Effector CD8-positive, alpha-beta T cell (primary cell): ENCODE measurements at places on chromosomes 7 and 10.

GRCh38 chr10:88944813-88945212 lies 7.8 kb downstream of the ACTA2 start:
- DNase-seq: no peak

DNA sequence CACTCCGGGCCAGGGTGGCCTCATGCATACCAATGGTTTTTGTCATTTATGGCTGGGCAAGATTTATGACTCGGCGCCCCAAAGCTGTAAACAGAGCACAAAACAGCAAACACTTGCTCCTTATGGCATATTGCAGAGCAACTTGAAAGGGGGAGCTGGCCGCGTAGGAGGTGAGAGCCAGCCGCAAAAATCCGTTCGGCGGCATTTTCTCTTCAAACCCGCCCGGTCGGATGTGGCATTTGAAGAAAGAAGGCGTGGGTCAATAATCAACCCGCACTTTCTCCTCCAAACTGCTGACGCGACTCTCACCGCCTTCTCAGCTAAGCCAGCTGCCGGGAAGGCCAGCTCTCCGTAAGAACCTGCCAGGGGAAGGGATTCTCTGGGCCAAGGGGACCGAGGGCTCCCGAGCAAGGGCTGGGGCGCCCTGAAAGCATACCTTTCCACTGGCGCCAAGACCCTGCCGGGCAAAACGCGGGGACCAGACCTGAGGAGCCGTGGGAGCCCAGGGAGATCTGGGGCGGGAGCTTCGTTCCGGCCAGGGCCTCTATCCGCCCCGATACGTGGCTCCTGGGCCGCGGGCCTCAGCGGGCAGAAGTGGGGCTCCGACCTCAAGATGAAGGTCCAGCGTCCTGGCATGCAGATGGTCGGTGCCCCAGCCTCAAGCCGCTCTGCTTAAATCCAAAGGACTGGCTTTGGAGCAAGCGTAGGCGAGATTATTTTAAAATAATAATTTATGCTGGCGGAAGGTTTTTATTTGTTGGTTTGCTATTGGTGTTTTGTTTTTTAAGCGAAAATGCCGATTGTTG lies 12.9 kb upstream of the HOXA2 start:
- no peak for DNase-seq

GRCh38 chr10:72088889-72089575 lies 681 bp upstream of the SPOCK2 start:
- peak; percentile 54 for DNase-seq

DNA sequence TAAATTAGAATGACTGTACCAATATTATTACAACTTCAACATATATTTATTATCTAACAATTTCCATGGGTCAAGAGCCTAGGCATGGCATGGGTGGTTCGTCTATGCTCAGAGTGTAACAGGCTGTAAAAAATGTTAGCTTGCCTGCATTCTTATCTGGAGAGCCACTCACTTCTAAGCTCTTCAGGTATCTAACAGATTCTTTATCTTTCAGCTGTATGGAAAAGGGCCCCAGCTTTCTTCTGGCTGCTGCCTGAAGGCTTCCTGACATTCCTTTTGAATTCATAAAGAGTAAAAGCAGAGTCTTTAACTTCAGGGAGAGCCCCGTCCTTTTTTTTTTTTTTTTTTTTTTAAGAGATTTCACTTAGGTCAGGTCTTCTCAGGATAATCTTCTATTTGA lies 648.8 kb downstream of the NXPH1 start:
- no peak for DNase-seq

GRCh38 chr10:104844073-104844472 lies 203.0 kb downstream of the SORCS3 start:
- no peak for DNase-seq

DNA sequence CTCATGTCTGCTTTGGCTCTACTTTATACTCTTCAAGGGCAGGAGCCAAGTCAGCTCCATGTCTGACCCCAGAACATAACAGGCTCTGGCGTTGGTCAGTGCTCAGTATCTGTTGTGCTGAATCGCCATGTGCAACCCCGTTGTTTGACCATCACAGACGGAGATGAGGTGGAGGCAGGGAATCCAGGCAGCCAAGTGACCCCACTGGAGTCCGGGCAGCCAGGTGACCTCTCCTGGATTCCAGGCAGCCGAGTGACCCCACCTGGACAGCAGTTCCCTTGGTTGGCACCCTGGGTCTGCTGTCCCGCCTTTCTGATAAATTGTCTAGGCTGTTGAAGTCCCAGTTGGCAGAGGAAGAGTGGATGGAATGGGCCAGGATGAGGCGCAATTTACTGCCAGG lies 232.2 kb downstream of the TCERG1L start:
- no peak for DNase-seq

GRCh38 chr10:51659344-51659743 lies 40.1 kb downstream of the CSTF2T start:
- DNase-seq: no peak

- no peak for DNase-seq
Measured at GRCh38 chr7:24978843-24979469, 1.0 kb downstream of the OSBPL3 start.

GRCh38 chr7:151776876-151777494 lies 99.9 kb downstream of the PRKAG2 start:
- no peak for DNase-seq

DNA sequence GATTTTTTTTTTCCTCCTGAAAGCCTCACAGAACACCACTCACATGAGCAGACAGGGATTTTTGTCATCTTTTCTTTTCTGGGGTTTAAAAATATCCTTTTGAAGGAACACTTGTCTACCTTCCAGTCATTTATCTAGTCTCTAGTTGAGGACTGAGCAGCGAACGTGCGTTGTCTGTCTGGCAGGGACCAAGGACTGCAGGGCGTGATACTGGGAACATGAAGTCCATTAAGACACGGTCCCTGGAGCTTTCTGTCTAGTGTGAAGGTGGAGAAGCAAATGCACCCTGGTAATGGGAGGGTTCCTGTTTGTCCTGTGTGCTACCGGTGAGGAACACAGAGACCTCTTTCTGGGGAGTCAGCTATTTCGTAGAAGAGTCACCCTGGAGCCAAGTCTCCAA lies 207.4 kb downstream of the TMEM178B start:
- no peak for DNase-seq

GRCh38 chr10:132021504-132022143 lies 39.9 kb upstream of the BNIP3 start:
- DNase-seq: no peak

GRCh38 chr10:19325581-19325980 lies 277.0 kb downstream of the MALRD1 start:
- DNase-seq: no peak

DNA sequence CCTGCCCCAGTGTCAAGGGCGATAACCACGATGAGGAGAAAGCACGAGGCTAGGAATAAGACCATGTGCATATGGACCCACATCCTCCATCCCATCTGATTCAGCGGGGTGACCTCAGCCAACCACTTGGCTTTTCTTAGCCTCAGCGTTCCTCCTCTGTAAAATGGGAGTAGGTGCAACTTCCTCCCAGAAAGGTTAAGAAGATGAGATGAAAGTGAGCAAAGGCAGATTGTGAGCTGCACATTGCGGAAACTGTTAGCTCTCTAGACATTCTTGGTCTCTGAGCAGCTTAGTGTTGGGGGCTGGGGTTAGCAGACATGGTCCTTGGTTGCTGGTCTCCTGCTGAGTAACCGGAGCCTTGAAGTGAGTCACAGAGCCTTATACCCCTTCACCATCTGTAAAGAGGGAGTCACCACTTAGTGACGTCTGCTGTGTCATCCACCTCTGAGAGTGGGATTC lies 497.3 kb upstream of the GALNT17 start:
- DNase-seq: no peak

GRCh38 chr7:19116121-19117090 lies 1.0 kb downstream of the TWIST1 start:
- DNase-seq: no peak

GRCh38 chr10:62852961-62853702 lies 37.0 kb upstream of the EGR2 start:
- no peak for DNase-seq

- no peak for DNase-seq
Measured at GRCh38 chr7:56291-56913, 136.0 kb upstream of the FAM20C start.

DNA sequence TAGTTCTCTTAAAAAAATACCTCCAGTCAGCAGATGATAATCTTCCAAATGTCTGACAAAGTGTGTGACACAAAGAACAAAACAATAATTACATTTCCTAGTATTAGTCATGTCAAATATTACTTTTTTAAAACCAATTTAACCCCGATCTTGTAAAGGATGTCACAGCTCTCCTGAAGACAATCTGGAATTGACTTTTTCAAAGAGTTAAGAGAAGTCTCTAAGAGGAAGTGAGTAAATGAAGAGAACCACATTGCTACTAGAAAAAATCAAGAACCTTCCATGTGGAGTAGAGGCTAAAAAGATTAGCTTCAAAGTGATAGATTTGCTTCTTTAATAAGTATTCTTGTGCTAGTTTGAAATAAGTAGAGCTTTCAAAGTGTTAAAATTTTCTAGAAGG lies 218.2 kb upstream of the IMMP2L start:
- no peak for DNase-seq

- DNase-seq: no peak
Measured at GRCh38 chr7:104207348-104207730, 474 bp downstream of the ORC5 start.

DNA sequence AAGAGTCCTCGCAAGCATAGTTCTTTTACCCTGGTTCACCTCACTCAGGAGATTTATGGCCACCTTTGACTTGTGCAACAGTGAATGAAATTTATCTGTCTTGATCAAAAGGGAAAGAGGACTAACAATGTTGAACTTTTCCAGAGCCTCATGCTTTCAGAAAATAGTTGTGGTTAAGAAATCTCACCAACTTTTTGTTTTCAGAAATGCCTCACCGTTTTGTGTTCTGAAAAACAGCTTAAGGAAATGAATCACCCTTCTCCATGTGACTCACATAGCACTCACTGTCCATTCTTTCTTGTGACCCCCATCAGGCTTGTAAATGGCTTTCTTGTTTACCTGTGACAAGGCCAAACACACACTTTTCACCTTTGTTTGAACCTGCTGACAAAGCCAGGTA lies 148.6 kb upstream of the FAM3C start:
- DNase-seq: no peak
